ENCODE measurements at places on chromosomes 12 and 14. TPM values are rescaled to one million over a fixed set of nuclear protein-coding genes. Genes with fewer than 3 reads are reported as not detected.

The KRT71 gene
- not detected for polyA plus RNA-seq

The ANKRD13A gene
- 48.2 TPM for polyA plus RNA-seq

The GALNT9 gene
- not detected for polyA plus RNA-seq

The A2M gene
- not detected for polyA plus RNA-seq

The PKP2 gene
- 0.05 TPM for polyA plus RNA-seq

The TSPAN19 gene
- polyA plus RNA-seq: not detected

The VDR gene
- 4.5 TPM for polyA plus RNA-seq

The FOXM1 gene
- polyA plus RNA-seq: 1.7 TPM

The ST8SIA1 gene
- polyA plus RNA-seq: 1.2 TPM

The CFAP73 gene
- polyA plus RNA-seq: not detected

The SERPINA4 gene
- not detected for polyA plus RNA-seq

The VRTN gene
- not detected for polyA plus RNA-seq

The DIO3 gene
- not detected for polyA plus RNA-seq

The EML5 gene
- 0.11 TPM for polyA plus RNA-seq

The GNB3 gene
- not detected for polyA plus RNA-seq

The TCL1A gene
- 1.8 TPM for polyA plus RNA-seq

The RNF212B gene
- polyA plus RNA-seq: not detected

The KDM5A gene
- polyA plus RNA-seq: 44.4 TPM

The CEBPE gene
- polyA plus RNA-seq: not detected

The GRIN2B gene
- not detected for polyA plus RNA-seq

The EIF2S3B gene
- 0.71 TPM for polyA plus RNA-seq

The NXPH4 gene
- not detected for polyA plus RNA-seq

The THTPA gene
- 7.5 TPM for polyA plus RNA-seq

The PLEKHG7 gene
- 0.05 TPM for polyA plus RNA-seq

The ACSS3 gene
- not detected for polyA plus RNA-seq

The LRRC43 gene
- not detected for polyA plus RNA-seq

The BICDL1 gene
- polyA plus RNA-seq: 1.9 TPM

The COX8C gene
- 0.47 TPM for polyA plus RNA-seq

The GPR68 gene
- 12.8 TPM for polyA plus RNA-seq

The SLC10A1 gene
- not detected for polyA plus RNA-seq

The COPS7A gene
- polyA plus RNA-seq: 37.8 TPM

The ESYT1 gene
- 249 TPM for polyA plus RNA-seq

The GZMH gene
- 0.60 TPM for polyA plus RNA-seq

The C12orf42 gene
- polyA plus RNA-seq: 6.3 TPM

The GPR137C gene
- polyA plus RNA-seq: not detected

The KRT78 gene
- polyA plus RNA-seq: not detected

The RXYLT1 gene
- polyA plus RNA-seq: 12.4 TPM

The PAPLN gene
- 0.29 TPM for polyA plus RNA-seq

The ENDOU gene
- polyA plus RNA-seq: not detected

The SERPINA3 gene
- polyA plus RNA-seq: not detected

The OTOGL gene
- polyA plus RNA-seq: not detected

The TRPV4 gene
- polyA plus RNA-seq: not detected

The FGF23 gene
- not detected for polyA plus RNA-seq

The PLBD1 gene
- polyA plus RNA-seq: 0.57 TPM

The USP15 gene
- polyA plus RNA-seq: 183 TPM

The SLC38A4 gene
- polyA plus RNA-seq: not detected

The RDH12 gene
- not detected for polyA plus RNA-seq

The BBS10 gene
- polyA plus RNA-seq: 1.0 TPM

The NFATC4 gene
- polyA plus RNA-seq: not detected

The HOXC5 gene
- not detected for polyA plus RNA-seq

The NYNRIN gene
- 0.02 TPM for polyA plus RNA-seq

The NRXN3 gene
- polyA plus RNA-seq: not detected

The KCNK13 gene
- not detected for polyA plus RNA-seq

The ITGA7 gene
- polyA plus RNA-seq: 0.29 TPM

The TAS2R43 gene
- polyA plus RNA-seq: not detected
